Activated CD8-positive, alpha-beta memory T cell treated with anti-CD3 and anti-CD28 coated beads, Interleukin-2, amount 50 U/mL, for 4 hours (primary cell): ENCODE measurements at places on chromosomes 2 and 18.

DNA sequence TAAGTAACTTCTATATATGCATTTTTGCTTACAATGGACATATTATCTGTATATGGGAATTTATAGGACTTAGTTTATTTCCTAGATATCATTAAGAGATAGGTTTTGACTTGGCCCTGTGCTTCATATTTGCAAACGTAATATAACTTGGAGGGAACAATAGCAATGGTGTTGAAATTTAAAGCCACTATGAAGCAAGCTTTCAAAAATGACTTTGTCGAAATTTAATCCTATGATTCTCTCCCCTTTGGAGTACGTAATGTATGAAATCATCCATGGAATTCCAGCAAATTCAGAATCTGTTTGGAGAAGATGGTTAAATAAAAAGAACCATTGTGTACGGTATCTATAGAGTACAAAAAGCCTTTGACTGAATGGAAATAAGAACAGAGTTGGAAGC is 486.3 kb downstream of the ARHGAP15 start:
- DNase-seq, result no peak

- no peak for DNase-seq
Observed at GRCh38 chr2:27572998-27573429, 9.8 kb upstream of the ZNF512 start.

- no peak for DNase-seq
Observed at GRCh38 chr2:159009940-159010339, 41.5 kb downstream of the TANC1 start.

DNA sequence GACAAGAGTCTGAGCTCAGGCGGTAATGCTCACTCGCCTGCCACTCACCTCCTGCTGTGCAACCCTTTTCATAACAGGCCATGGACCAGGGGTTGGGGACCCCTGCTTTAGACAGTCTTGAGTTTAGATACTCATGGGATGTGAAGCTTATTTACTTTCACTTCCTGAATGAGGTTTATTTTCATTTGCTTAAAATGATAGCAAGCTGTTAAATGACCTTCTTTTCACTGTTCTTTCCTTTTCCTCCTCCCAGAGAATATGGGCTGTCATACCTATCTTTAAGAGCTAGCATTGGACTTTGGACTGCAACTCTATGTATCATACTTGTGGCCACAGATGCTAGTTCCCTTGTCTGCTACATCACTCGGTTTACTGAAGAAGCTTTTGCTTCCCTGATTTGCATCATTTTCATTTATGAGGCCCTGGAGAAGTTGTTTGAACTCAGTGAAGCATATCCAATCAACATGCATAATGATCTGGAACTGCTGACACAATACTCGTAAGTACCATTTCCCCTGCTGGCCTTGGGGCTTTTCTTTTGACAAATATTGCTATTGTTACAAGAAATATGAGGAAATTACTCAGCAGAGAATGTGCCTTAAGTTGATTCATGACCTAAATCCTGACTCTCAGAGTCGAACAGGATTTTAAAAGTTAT is 168.5 kb downstream of the DPP4 start:
- DNase-seq, result no peak

GRCh38 chr2:121387591-121388325 is 102.8 kb upstream of the TFCP2L1 start:
- DNase-seq, result no peak

GRCh38 chr2:161421686-161422085 is 5.6 kb downstream of the TBR1 start:
- no peak for DNase-seq

GRCh38 chr2:64210816-64211215 is 66.6 kb upstream of the PELI1 start:
- DNase-seq, result no peak

DNA sequence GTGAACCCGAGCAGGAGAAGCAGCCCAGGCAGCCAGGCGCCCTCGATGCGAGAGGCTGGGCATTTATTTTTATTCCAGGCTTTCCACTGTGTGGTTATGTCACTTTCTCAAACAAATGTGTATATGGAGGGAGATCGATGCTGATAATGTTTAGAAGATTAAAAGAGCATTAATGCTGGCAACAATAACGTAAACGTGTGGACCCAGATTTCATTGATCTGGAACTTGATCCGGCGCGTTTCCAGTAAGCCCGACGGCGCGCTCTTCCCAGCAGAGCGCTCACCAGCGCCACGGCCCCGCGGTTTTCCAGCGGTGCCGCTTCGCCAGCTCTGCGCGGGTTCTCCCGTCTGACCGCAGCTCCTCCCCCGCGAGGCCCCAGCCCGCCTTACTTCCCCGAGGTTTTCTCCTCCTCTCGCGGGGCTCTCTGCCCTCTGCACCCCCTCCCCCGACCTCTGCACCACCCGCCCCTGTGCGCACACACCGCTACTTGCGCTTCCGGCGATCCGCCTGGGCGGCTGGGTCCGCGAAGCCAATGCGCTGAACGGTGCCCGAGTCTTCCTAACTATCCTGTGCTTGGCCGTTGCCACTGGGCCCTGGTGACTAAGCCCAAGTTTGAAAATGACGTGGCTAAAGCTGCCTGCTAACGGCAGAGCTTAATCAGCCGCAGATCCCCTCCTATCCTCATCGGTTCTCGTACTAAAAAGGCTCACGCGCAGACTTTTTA is 6.1 kb downstream of the ONECUT2 start:
- DNase-seq, result no peak

DNA sequence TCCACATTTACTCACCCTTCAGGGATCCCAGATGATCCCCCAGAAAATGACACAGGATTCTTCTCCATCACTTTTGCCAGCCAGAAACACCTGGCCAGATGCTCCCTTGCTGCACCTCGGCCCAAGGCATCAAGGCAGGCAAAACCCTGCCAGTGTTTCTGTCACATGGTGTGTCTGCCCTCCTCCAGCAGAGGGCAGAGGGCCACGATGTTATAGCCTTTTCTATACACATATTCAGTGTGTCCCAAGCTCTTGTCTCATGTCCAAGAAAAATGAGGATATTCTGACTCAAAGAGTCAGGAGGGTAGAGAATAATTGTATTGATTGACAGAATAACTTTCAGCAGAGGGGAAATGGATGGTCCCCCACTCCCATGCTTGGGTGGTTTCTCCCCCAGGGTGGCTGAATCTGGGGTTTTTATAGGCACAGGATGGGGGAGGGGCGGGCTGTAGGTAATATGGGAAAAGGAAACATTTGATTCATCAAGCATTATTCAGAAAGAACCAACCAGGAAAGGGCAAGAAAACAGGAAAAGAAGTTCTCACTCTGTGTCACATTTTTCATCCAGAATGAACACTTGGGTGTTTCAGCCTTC is 933.9 kb downstream of the TRIB2 start:
- no peak for DNase-seq

GRCh38 chr2:201517094-201517493 is 65.6 kb downstream of the STRADB start:
- DNase-seq, result no peak

GRCh38 chr2:103145739-103146138 is 383.9 kb downstream of the TMEM182 start:
- no peak for DNase-seq

DNA sequence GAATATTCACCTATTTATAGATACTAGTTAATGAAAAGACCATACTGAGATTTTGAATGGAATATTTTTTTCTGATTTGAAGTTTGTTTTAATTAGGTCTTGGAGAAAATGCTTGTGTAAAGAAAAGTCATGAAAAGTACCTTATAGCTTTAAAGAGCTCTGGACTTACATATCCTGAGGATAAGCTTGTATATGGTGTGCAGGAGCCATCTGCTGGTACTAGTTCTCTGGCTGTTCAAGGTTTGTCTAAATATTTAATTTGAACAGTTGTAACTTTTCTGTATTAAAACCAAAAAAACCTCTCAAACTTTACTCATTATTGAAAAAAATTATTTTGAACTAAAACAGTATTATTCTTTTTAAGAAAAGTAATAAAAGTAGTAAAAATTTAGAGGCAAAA is 50.1 kb downstream of the UBR3 start:
- no peak for DNase-seq

- no peak for DNase-seq
Observed at GRCh38 chr2:99691926-99692325, 202.1 kb upstream of the REV1 start.

GRCh38 chr2:20557635-20558034 is 93.3 kb downstream of the HS1BP3 start:
- DNase-seq, result no peak

- no peak for DNase-seq
Observed at GRCh38 chr2:65715323-65715722, 282.9 kb upstream of the SPRED2 start.
